ENCODE measurements at places on chromosomes 11 and 22. TPM values are rescaled to one million over a fixed set of nuclear protein-coding genes. Genes with fewer than 3 reads are reported as not detected.

Gene CNTF
- 0.80 TPM for polyA plus RNA-seq

Gene TBX1
- polyA plus RNA-seq = 5.6 TPM

Gene RCE1
- polyA plus RNA-seq = 24.0 TPM

Gene LRFN4
- polyA plus RNA-seq = 15.6 TPM

Gene EMID1
- polyA plus RNA-seq = 4.9 TPM

DNA sequence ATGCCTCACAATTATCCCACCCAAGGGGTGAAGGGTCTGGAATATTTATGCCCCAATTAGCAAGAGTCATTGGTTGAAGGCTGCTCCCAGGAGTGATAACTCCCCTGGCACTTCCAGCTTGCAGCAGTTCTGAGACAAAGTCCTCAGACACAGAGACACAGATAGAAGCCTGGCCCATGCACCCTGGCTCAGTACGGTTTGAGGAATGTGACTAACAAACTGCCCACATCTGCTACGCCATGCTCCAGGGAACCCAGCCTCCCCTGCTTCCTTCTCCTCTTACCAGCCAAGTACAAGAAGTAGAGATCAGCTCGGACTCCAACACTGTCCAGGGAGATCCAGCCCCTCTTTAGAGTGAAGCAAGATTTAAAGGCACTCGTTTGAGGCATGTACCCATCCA is 48.5 kb upstream of the BMAL1 start:
- no peak for DNase-seq

DNA sequence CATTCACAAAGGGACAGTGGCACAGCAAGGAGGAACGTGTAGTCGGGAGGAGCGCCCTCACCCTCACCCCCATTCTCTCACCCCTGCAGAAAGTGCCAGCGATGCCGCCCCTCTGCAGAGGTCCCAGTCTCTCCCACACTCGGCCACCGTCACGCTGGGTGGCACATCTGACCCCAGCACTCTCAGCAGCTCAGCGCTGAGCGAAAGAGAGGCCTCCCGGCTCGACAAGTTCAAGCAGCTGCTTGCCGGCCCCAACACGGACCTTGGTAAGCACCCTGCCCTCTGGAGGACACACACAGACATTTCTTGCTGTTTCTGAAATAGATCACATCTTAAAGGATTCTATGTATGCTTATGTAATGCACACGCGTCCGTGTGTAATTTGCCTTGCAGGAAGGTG is 34.9 kb downstream of the TBC1D22A start:
- peak; percentile 39 for DNase-seq
